Spinal cord (tissue), 10 donors: ENCODE measurements at places on chromosomes 7 and 10. TPM values are rescaled to one million over a fixed set of nuclear protein-coding genes. Genes with fewer than 3 reads are reported as not detected.

DNA sequence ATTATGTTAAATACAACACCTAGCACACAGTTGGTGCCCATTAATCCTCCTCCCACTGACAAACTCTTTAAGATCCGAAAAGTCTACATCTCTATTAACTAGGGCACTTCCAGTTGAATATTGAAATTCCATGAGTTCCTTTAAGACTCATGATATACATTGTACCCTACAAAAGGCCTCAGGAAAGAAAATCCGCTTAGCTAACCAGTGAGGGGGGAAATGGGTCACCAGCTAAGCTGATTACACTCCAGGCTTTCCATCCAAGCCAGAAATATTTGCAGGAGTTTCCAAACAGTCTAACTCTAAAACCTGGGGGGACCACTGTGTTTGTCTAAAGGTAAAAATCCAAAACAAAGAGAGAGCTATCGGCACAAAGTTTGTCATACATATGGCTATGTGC lies 1.3 kb upstream of the LRIT2 start:
- DNase-seq, result no peak

DNA sequence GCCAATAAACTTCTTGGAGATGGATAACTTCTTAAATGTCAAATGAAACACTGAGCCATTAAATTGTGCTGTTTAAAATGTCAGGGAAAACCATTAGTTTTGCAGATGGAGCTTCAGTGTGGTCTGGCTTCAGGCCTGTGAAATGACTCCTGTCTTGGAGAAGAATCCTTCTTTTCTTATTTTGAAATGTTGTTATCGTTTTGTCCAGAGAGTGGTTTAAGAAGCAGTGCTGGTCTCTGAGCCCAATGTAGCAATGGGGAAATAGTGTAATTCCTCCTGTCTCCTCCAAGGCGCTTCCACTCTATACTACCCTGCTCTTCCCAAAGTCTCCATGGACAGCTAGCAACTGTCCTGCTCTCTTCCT lies 177.6 kb downstream of the REEP3 start:
- DNase-seq, result no peak

GRCh38 chr7:70597066-70597465 lies 534.9 kb upstream of the GALNT17 start:
- no peak for DNase-seq

DNA sequence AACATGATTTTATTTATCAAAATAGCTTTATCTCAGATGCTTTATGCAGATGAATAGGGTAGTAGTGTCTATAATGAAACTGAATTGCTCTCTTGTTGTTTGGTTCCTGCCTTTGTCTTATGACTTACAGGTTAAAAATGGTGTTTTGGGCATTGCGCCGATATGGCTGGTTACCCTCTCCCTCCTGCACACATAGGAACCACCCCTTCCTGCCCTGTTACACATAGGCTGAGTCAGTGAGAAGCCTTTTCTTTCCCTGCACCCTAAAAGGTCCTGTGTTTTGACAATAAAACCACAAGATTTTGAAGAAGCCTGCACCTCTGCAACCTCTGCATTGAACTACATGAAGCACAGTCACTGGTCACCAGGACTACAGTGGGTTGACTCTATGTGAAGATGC lies 655.8 kb upstream of the ANKRD30A start:
- no peak for DNase-seq

GRCh38 chr10:75238182-75239095 lies 2.7 kb upstream of the COMTD1 start:
- no peak for DNase-seq

DNA sequence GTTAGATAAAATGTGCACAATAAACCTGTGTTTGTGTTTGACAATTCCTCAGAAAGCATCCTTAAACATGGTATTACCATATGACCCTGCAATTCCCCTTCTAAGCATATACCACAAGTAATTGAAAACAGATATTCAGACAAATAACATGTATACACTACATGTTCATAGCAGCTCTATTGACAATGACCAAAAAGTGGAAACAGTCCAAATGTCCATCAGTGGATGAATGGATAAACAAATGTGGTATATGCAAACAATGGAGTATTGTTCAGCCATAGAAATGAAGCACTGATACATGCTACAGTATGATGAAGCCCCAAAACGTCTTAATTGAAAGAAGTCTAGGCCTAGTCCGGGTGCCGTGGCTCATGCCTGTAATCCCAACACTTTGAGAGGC lies 280.1 kb downstream of the OTUD1 start:
- DNase-seq, result no peak

- no peak for DNase-seq
Observed at GRCh38 chr10:53441843-53442242, 669.3 kb upstream of the MBL2 start.

GRCh38 chr7:142908921-142909890 lies 23.7 kb upstream of the TRPV6 start:
- DNase-seq, result no peak

- DNase-seq, result no peak
Observed at GRCh38 chr10:129799942-129800341, 164.1 kb downstream of the EBF3 start.

GRCh38 chr7:119640861-119641260 lies 632.1 kb upstream of the KCND2 start:
- DNase-seq, result no peak

H2AZ2 gene
- 264 TPM for total RNA-seq

INTS1 gene
- total RNA-seq, result 24.0 TPM
